ENCODE measurements at places on chromosomes 5 and 9.
A peak's percentile ranks its signal among the peaks of the same experiment; 100 is the strongest.

- no peak for DNase-seq
Measured at GRCh38 chr5:138900281-138900965, 25.3 kb upstream of the LRRTM2 start.

DNA sequence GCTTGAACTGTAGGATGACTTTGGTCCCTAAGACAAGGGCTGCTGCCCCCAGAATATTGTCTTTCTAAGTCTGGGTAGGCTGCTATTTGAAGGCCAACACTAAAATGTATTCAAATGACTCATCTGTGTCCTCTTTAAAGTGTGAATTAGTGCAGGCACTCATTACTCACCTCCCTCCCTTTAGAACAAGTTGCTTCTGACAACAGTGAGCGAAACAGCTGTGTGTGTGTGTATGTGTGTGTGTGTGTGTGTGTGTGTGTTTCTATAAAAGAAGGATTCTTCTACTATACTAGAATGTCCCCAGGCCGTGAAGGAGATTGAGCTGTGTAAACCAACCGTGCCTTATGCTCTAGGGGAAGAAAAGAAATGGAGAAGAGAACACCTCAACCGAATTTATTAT is 1337.2 kb downstream of the PTPRD start:
- no peak for DNase-seq

GRCh38 chr9:106588626-106589025 is 274.3 kb upstream of the ZNF462 start:
- DNase-seq: no peak

DNA sequence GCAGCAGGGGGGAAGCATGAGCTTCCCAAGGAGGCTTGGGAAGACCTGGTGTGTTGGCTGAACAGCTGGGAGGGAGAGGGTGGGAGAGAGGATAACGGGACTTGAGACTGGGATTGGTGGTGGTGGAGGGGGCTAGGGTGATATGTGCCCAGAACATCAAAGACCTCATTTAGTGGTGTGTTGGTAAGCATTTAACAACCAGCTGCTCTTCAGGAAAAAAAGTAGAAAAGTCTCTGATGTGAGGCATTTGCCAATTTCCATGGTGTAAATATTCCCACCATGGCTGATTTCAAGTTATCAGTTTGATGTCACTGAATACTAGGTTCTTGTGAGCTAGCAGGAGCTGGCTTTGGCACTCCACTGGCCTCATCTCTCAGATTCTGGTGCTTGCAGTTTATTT is 170.8 kb downstream of the MACROH2A1 start:
- no peak for DNase-seq

GRCh38 chr5:67679184-67679841 is 482.7 kb upstream of the CD180 start:
- DNase-seq: no peak

DNA sequence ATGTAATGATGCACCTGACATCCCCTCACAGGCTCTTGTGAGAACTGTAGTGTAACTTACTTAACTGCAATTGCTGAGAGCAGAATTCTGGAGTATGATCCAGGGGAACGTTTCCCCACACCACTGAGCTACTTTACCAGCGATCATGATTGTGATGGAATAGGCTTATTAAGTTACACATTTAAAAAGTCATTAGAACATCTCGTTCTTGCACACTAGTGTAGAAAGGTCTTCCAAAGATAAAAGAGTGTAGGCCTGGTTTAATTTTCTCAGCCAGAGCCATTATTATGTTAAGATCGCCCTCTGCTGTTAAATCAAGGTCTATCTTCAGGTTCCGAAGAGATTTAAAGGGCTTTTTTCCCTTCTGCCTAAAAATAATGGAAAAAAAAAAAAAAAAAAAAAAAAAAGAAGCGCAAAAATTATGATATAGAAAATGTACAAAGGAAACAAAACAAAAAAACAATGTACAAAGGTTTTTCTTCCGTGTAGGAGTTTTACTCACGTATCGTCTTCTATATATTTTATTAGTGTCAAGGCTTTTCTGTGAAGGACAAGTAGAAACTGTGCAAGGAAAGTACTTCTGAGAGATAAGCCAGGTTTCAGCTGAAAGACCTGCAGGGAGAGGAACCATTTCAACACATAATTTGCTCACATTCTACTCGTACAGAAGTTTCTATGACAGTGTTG is 18.6 kb upstream of the MOB3B start:
- no peak for DNase-seq

GRCh38 chr5:38187532-38187931 is 70.8 kb upstream of the EGFLAM start:
- DNase-seq: no peak

DNA sequence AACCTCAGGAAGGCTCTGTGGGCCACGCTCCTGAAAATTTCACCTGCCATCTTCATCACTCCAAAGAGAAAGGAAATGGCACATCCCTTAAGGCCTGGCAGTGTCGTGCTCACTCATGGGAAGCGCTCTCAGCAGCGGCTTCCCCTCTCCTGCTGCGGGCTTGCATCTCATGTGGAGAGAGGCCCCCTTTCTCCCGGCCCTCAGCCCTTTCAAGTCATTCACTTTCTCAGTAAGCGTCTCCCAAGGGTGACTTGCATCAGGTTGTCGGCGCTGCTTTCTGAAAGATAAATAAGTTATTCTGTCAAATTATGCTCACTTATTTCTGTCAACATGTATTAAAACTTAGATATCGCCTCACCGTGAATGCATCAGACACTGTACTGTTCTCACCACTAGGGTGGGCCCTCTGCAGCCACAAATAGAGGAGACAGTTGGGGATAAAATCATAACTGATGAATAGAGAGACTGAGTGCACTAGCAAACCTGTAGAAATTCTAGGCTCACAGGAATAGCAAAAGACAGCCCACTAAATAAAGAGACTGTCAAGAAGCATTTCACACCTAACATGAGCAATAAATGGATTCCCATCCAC is 174.6 kb downstream of the RFK start:
- DNase-seq: no peak

GRCh38 chr5:111469903-111470302 is 42.4 kb downstream of the STARD4 start:
- DNase-seq: no peak

DNA sequence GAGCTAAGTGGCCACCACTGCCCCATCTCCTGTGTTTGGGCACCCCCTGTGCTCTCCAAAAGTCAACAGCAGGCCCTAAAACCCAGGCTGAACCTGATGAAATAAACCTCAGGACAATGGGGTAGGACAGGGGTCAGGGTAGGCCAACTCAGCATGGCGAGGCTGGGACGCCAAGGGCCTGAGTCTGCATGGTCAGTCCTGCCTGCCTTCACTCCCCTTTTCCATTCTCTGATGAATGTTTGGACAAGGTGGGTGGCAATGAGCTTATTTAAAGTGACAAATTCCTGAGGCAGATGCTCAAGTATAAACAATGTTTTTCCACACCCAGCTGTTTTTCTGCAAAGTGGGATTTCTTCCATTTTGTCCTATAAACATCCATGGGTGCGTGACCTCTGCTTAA is 47.2 kb upstream of the CXCL14 start:
- no peak for DNase-seq

- DNase-seq: no peak
Measured at GRCh38 chr9:132824951-132825350, 53.1 kb downstream of the AK8 start.

- DNase-seq: no peak
Measured at GRCh38 chr9:125745018-125745417, 2.2 kb upstream of the PBX3 start.

GRCh38 chr9:37102486-37102885 is 17.9 kb upstream of the ZCCHC7 start:
- no peak for DNase-seq

DNA sequence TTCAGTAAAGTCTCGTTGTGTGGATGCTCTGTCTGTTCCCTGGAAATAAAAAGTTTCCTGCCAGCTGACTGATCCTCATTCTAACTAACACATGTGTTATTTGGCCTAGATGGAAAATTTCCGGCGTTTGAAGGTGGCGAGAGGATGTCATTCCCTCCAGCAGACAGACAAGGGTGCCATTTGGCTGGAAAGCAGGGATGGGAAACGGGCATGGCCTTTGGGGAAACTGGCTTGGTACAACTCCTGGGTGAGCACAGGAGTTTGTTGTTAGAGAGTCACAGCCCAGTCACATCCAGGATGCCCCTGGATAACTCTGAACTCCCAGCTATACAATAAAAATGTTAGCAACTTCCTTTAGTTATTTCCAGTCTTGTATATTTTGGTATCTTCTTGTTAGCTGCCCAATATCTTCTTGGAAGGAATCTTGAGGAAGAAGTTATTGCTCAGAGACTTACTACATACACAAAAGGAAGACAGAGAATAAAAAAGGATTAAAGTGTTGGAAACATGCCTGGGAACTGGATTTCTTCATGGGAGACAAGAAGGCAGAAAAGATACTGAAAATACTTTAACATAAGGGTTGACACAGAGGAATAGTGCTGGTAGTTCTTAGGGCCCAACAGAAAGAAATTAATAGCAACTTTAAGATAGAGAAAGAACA is 41.9 kb downstream of the TEK start:
- DNase-seq: no peak

- peak; percentile 28 for DNase-seq
Measured at GRCh38 chr9:114484854-114485443, 20.3 kb downstream of the WHRN start.

GRCh38 chr9:134708672-134709038 is 67.1 kb downstream of the COL5A1 start:
- DNase-seq: no peak

- no peak for DNase-seq
Measured at GRCh38 chr5:68456756-68457217, 241.2 kb downstream of the PIK3R1 start.

DNA sequence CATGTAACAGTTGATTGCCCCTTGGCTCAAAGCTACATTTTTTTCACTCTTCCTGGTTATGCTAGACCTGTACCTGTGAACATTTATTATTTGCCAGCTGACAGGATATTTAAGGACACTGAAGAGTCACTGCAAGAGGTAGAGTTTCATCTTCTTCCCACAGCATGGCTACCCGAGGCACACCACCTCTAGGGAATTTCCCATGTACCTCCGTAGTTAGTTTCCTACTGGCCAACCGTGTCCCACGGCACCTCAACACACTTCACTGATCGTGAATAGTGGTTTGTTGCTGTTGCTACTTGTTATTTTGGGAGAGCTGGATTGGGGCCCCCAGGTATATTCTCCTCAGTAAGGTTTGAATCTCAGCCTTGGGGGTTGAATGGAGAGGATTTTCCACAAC is 648.6 kb downstream of the SEMA5A start:
- DNase-seq: no peak

DNA sequence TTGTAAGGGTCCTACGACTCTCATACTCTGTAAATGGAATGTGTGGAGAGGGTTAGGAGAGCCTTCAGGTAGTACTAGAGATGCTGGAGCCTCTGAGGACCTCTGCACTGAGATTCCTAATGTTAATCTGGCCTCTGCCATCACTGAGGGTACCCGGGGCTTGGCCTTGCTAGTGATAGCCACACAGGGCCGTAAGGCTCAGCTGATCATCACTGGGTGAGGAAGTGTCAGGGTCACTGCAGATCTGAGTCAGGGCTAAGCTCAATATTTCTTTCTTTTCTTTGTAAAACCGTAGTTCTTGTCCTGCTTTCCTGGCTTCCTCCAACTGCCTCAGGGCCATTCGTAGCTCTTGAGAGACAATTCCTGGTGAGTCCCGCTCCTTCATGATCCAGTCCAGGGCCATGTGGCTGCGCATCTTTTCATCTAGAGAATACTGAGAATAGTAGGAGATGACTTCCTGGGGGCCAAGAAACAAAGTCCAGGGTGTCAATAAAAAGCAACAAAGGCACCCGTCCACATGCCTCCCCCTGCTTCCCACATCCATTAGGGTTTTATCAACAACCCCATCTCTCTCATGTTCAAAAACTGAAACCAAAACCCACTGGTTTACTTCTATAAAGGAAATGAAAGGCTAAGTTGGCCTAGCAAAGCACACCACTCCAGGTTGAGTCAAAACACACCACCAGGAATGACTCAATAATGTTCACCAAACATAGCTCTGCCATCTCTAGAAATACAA is 47.7 kb downstream of the LIX1 start:
- DNase-seq: no peak

DNA sequence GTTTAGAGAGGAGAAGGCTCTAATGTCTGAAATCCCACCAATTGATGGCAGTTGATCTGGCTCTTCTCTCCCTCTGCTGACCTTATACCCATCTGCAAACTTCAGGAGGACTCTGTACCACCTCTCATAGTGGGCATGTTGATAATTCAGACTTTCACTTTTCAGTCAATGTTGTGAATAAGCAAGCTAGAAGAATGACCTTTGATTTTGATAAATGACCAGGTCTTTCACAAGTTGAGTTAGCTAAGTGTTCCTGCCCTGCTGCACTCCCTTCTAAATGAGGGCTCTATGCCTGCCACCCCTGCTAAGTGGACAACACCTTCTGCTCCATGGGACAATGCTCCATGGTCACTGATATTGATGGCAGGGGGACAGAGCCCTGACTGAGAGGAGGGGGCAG is 74.7 kb downstream of the SPRY4 start:
- DNase-seq: no peak

Data from stimulated activated CD4-positive, alpha-beta T cell treated with anti-CD3 and anti-CD28 coated beads, Interleukin-12 subunit alpha, Interleukin-12 subunit beta, amount 100 ng/mL, for 4 hours (primary cell).